Smooth muscle cell of the brain vasculature (primary cell): ENCODE measurements at places on chromosomes 13 and 19.

DNA sequence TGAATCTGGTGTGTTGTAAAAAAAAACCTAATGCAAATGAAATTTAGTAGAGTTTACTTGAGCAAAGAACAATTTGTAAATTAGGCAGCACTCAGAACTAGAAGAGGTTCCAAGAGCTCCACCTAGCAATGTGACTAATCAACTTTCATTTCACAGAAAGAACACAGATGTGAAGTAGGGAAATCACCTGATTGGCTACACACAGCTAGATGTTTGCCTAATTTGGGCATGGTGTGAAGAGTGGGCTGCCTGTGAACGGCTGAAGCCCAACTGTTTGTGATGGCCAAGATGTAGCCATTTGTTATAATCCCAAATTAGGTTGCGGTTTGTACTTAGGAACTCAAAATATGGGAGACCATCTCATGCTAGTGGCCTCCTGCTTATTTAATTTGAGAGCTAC is 724.4 kb upstream of the SLITRK5 start:
- no peak for DNase-seq

GRCh38 chr13:65719831-65720230 is 1510.3 kb downstream of the PCDH9 start:
- DNase-seq, result no peak

DNA sequence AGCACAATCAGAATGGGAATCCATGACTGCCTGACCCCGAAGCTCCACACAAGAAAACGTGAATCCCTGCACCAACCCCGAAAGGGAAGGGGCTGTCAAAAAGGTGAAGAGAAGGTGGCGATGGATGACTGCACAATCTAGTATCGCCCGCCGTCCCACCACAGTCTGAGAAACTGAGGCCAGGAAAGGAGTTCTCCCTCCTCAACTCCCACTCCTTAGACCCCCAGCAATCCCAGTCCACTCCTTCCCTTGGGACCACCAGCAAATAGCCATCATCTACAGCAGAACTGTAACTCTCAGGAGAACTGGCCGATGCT is 451 bp downstream of the NOSIP start:
- DNase-seq, result no peak

- no peak for DNase-seq
These were observed 841 bp upstream of the ZNF223 start for GRCh38 chr19:44050740-44051649.

DNA sequence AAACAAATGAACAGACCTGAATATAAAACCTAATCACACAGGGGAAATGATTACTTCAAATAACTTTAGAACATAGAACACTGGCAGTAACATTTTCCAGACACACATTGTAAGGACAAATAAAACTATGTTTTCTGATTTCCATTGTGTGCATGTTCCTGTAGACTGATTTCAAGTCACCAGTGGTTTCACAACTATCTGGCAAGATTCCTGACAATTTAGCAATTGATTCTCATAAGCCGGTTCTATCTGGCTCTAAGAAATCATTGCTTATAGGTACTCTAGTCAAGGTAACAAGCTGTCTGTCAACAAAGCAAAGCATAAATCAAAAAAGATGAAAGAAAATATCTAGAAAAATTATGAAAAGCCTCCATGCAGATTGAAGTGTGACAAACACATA is 19.6 kb upstream of the PCCA start:
- no peak for DNase-seq
